ENCODE measurements at places on chromosomes 7 and 10.

- DNase-seq, result no peak
These were observed 32.6 kb downstream of the VSTM4 start for GRCh38 chr10:49082766-49083165.

GRCh38 chr7:155598810-155599210, 45.7 kb upstream of the RBM33 start:
- DNase-seq, result peak; percentile 92

DNA sequence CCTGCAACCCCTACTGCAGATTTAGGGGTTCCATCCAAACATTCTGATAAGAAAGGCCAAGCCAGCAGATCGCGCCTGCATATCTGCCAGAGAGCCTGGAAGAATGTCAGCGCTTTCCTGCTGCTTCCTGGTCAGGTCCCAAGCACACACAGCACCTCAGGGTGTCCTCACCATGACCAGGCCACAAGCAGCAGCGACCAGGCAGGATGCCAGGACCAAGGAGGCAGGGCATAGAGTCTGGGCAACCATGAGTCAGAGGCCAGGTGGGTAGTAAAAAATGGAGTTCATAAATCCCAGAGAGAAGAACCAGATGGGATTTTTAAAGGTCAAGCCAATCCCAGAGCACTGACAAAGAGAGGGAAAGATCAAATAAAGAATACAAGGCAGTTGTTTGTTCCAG, 5.5 kb upstream of the FAM131B start:
- no peak for DNase-seq

DNA sequence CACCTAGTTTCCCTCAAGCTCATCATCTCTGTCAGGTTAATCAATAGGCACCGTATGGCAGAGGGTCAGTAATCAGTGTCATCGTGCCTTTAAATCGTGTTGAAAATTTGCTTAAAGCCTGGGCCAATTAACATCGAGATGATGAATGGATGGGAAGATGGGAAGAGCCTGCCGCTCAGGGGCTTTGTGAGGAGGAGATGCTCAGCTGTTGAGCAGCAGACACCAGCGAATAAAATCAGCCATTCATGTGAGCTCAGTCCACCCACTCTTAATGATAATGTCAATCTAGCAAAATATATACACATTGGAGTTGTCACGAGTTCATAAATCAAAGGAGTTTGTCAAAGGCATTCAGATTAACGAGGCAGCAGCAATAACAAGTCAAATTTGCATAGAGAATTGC, 97.7 kb downstream of the BTRC start:
- peak; percentile 58 for DNase-seq

- DNase-seq, result no peak
These were observed 61.2 kb downstream of the SH3PXD2A start for GRCh38 chr10:103793920-103794883.

GRCh38 chr7:41881331-41882130, 178.6 kb upstream of the INHBA start:
- DNase-seq, result no peak

Measured in eye (tissue), 1 donor.